Inflammatory macrophage (primary cell): ENCODE measurements at places on chromosomes 4 and X.

- DNase-seq, result no peak
These were observed 6.3 kb upstream of the FGFR3 start for GRCh38 chr4:1786544-1787362.

DNA sequence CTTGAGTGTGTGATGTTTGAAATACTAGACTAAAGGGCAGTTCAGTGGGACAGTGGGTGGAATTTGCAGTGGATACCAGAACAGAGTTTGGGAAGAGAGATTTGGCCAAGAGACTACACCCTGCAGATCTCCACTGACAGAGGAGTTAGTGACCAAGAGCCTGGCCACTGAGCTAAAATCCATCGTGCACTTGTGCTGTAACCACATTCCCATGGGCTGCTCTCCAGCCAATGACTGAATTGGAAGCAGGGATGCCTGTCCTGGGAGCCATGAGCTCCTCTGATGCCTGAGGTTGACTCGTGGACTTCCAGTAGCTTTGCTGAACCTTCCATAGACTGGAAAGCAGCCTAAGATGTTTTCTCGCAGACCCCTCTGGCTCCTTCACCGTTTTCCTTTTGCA is 296.1 kb downstream of the TRIML1 start:
- no peak for DNase-seq

DNA sequence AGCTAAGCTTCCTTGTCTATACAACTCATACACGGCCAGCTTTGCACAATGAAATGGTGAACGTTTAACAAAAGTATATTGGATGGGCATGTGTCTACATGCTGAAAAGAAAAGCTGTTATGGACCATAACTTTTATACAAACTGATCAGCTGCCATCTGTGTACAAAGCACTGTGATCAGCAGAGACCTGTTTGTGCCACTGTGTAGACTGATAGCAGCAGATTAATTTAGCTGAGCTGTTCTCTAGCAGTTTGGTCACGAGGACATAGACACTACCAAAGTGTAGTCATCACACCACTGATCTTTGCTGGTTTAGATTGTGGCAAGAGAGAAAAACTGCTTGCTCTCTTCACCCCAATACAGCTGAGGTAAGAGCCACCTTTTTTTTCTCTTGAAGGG is 124.5 kb downstream of the RAPGEF2 start:
- no peak for DNase-seq

DNA sequence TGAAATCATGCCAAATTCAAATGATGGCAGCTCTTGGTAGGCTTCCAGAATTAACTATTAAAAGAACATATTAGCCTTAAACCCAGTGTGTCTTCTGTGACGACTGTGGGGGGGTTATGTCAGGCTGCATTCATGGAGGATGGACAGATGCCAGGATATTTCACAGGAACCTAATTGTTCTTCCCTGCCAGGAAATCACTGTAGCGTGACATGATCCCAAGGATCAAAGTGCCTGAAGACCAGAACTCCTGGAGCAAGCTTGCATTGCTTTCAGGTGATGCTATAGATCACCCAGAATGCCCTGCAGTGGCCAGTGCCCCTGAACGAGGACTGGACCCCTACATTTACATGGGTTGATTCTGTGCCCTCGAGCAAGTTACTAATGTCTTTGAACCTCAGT is 1093.0 kb upstream of the TENM3 start:
- no peak for DNase-seq

- no peak for DNase-seq
These were observed 4.8 kb downstream of the ADD1 start for GRCh38 chr4:2848449-2848848.

- no peak for DNase-seq
These were observed 24.4 kb upstream of the SLC25A43 start for GRCh38 chrX:119374736-119375135.

DNA sequence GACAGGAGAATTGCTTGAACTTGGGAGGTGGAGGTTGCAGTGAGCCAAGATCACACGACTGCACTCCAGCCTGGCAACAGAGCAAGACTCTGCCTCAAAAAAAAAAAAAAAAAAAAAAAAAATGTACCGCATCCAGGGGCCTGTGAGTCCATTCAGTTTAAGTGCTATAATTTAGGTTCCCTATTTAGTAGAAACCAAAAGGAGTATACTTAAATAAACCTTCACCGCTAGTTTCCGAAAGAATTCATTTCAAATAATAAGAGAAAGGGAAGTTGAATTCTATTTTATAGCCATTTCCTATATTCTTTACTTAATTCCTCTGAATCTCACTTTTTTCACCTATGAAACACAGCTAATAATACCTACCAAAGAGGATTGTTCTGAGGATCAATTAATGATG is 20.8 kb upstream of the LRBA start:
- DNase-seq, result no peak

- DNase-seq, result peak; percentile 53
These were observed 660.3 kb upstream of the PITX2 start for GRCh38 chr4:111283066-111283677.

GRCh38 chr4:3070709-3071500 is 3.4 kb downstream of the HTT-AS start:
- no peak for DNase-seq

DNA sequence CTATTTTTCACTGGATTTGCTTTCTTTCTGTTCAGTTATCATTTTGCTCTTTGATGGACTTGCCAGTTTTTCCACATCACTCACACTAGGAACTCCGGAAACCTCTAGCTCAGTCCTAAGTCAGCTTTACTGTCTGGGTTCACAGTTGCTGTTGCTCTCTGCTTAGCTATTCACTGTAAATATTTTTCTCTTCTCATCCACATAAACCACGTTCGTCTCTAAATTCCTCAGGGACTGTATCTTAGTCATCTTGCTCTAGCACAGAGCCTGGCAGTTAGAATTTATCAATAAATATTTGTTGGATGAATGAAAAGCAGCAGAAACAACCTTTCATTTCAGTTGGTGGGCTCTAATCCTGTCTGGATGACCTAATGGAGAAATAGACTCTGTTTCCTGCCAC is 119.4 kb upstream of the DMD start:
- DNase-seq, result no peak

DNA sequence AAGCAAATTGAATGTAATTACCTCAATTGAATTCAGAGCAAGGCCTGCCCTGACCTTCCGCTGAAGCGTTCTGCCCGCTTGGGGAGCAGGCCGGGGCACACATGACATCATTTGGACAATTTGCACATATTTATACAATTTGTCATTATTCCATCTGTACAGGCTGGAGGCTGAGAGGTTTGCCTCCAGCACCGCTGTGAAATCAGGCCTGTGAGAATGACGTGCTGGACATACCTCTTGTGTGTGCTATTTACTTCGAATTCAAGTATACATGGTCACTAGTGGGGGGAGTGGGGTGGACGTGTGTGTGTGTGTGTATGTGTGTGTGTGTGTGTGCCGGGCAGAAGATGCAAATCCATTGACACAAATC is 285.6 kb downstream of the SHOX start:
- no peak for DNase-seq

GRCh38 chrX:40272776-40273175 is 175.0 kb upstream of the BCOR start:
- DNase-seq, result no peak

DNA sequence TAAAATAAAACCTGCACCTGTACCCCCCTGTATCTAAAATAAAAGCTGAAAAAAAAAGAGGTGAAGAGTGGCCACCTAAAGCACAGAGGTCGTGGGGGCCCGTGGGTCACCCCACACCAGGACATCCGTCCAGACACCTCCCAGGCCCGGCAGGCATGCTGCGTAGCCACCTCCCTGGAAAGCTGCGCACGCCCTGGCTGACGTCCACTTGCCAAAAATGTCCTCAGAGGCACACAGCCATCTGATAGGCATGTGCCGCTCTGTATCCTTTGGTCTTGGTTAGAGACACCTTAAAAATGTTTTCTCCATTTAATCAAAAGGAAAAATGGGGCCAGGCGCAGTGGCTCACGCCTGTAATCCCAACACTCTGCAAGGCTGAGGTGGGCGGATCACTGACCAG is 17.7 kb downstream of the FAM53A start:
- DNase-seq, result no peak

- DNase-seq, result no peak
These were observed 598.0 kb upstream of the AADAT start for GRCh38 chr4:170687751-170688150.

DNA sequence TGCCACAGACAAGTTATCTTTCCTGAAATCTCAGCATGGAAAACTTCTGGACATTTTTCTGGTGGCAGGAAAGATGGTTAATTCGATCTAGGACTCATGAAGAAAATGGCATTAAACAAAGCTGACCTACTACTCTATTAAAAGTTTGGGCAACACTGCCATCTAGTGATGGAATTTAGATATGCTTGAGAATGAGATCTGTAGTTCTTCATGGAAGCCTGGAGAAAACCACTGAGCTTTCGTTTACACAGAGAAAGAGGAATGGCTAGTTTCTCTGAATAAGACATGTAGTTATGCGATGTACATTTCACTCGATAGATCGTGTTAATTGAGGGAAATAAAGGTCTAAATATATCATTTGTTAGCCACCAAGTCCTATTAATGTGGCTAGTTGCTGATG is 51.7 kb upstream of the CHRDL1 start:
- peak; percentile 62 for DNase-seq

DNA sequence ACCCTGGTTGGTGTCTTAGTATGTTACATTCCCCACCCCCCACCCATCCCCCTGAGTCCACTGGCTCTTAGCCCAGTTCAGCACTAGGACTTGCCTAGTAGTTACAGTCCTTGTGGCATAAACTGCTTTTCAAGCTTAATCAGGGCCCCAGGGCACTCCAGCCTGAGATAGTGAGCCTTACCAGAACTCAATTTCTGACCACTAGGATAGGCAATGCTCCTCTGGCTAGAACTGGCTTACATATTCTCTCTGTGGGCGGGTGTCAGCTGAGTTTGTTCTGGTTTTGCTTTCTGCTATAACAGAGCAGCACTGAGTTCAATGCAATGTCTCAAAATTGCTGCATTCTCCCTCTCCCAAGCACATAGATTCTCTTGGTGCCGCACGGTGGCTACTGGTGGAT is 391.4 kb upstream of the DIPK2B start:
- DNase-seq, result peak; percentile 22

- DNase-seq, result no peak
These were observed 272.6 kb upstream of the HAND2 start for GRCh38 chr4:173802662-173803022.

DNA sequence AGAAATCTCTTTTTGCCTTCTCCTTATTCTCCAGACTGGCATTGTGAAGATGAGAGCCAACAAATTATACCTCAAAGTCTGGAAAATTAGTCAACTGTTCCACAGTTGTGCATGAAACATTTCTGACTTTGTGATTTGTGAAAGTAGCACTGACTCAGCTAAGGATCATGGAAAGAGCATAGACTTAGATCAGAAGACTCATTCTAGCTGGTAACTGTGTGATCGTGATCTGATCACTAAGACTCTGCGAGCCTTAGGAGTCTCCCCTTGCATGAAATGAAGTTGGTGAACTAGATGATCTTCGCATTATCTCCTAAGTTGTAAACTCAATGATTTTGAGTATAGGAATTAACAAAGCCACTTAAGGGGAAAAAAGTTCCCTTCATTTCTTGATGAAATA is 668.1 kb downstream of the RPA4 start:
- no peak for DNase-seq

DNA sequence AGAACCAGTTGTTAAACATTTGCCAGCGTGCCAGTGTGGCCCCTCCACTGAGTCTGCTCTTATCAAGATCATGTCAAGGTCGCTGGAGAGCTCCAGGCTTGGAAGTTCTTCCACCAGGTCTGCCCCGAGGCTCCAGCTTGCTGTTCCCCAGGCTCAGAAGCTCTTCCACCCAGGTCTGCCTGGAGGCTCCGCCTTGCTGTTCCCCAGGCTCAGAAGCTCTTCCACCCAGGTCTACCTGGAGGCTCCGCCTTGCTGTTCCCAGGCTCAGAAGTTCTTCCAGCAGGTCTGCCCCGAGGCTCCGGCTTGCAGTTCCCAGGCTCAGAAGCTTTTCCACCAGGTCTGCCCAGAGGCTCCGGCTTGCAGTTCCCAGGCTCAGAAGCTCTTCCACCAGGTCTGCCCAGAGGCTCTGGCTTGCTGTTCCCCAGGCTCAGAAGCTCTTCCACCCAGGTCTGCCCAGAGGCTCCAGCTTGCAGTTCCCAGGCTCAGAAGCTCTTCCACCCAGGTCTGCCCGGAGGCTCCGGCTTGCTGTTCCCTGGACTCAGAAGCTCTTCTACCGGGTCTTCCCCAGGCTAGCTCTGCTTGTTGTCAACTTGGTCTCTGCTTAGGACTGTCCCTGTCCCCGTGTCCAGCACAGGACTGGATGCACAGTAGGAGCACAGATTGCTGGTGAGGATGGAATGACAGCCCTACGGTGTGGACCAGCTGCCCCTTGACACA is 54.4 kb downstream of the HMX1 start:
- DNase-seq, result no peak

GRCh38 chrX:20664774-20665173 is 398.1 kb upstream of the RPS6KA3 start:
- no peak for DNase-seq

DNA sequence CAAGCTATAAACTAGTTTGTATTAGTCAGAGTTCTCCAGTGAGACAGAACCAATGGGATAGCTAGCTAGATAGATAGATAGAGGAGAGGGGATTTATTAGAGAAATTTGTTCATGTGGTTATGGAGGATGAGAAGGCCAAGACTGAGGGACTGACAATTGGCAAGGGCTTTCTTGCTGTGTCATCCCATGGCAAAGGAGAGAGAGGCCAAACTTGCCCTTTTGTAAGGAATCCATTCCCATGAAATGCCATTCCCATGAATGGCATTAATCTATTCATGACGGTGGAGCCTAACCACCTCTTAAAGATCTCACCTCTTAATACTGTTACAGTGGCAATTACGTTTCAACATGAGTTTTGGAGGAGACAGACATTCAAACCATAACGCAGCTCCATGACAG is 58.1 kb downstream of the LINC00632 start:
- DNase-seq, result no peak

DNA sequence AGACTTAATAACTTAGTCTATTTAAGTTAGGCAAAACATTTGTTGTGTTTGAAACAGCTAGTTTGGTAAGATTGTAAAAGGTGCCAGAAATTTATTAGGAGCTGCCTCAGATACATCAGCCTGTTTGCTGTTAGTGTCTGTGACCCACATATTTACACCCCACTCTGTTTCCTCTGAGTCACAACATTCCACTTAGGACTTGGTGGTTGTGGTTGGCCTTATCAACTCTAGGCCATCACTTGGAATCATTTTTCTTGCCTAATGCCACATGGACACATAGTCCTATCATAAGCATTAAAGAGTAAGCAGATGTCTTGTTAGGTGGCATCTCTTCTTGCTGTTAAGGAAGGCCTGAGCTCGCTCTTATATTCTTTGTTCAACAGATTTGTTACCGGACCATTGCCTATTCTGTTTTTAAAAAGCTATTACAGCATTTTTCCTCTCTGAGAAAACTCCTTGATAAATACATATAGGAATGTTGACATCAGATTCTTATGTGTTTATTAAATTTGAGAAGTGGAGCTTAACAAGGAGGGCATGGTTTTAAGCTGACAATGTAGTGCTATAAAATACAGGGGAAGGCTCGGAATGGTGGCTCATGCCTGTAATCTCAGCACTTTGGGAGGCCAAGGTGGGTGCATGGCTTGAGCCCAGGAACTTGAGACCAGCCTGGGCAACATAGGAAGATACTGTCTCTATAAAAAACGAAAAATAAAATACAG is 51.2 kb upstream of the PGRMC2 start:
- DNase-seq, result no peak

- DNase-seq, result no peak
These were observed 70.8 kb downstream of the RWDD4 start for GRCh38 chr4:183588169-183588675.
